Lower lobe of right lung (tissue), 2 donors: ENCODE measurements at places on chromosomes 12 and 14. TPM values are rescaled to one million over a fixed set of nuclear protein-coding genes. Genes with fewer than 3 reads are reported as not detected.

DNA sequence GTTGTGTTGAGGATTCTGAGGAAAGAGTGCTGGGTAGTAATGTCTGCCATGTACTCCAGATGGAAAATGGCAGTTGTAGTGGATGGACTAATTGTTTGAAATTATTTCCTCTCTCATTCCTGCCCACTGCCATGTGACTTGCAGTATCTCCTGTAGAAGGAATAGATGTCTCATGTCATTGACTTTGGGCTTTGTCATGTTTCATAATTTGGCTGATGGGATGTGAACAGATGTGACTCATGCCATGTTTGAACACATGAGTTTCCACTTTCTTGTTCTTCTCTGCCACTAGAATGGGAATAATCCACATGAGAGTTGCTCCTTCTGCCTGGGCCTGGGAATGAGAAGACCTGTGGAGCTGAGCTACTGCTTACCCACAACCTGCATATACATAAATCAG, 2.4 kb upstream of the CALCOCO1 start:
- no peak overlapping the region for H3K4me3 ChIP-seq
- H3K27me3 ChIP-seq: no peaks in the 10 kb centered on the region
- peaks cover 26% of the 10 kb centered on the region for H3K4me1 ChIP-seq
- no peak for DNase-seq
- peaks cover 5% of the 10 kb centered on the region for H3K36me3 ChIP-seq

- H3K27ac ChIP-seq: no peak overlapping the region
- no peaks in the 10 kb centered on the region for H3K36me3 ChIP-seq
- no peaks in the 10 kb centered on the region for H3K27me3 ChIP-seq
- no peak overlapping the region for H3K4me3 ChIP-seq
- no peak for DNase-seq
Measured at GRCh38 chr12:100545092-100545491, 28.4 kb upstream of the GAS2L3 start.

DNA sequence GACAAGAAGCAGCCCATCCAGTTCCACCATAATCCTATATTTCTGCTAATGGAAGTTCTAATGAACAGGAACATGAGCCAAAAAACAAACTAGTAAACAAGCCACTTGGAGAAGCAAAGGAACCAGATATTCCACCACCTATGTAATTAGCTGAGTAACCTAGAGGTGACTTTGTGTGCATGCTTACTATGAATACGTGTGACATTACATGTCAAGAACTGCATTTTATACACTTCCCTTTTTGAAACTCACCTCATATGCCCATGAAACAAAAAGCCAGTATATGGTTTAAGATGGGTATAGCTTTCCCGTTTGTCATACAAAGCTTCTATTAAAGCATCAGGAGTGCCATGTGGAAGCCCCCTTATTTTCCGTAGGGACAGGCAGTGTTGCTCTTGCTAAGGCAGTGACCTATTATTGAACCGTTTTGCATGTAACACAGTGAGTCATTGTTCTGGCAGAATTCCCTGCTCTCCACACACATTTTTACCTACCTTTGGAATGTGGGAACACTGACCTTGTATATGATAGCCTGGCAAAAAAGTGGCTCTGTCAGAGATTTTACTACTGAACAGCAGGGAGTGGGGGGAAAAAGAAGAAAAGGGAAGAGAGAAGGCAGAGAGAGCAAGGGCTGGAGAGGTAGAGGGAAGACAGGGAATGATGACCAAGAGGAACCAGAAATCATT, 34.8 kb upstream of the FRMD6 start:
- H3K27ac ChIP-seq: no peak overlapping the region
- no peaks in the 10 kb centered on the region for H3K36me3 ChIP-seq
- no peak for DNase-seq
- no peak overlapping the region for H3K4me3 ChIP-seq

BEST3 gene
- not detected for total RNA-seq

CAPZA3 gene
- not detected for total RNA-seq

ALDH2 gene
- total RNA-seq: 499 TPM

PROX2 gene
- 0.12 TPM for total RNA-seq
